Ammon's horn (tissue), 1 donor: ENCODE measurements at places on chromosomes 4 and X.

DNA sequence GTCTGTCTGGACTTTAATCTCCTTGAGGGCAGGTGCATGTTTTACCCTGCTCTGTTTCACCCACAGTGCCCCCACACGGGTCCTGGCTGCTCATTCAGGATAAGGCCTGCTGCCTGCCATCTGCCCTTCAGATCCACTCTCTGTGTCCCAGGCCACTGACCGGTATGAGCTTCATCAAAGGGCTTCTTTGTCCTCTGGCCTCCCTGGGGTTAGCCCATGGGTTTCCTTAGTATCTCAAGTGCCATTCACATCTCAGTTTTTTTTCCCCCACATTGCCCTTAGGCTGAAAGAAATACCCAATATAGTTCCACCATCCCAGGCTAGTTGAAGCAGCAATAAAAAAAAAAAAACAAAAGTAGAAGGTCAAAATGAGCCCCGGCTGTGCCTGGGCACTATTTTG, 9.3 kb downstream of the CD99L2 start:
- peak; percentile 22 for DNase-seq

- DNase-seq = peak; percentile 76
Measured at GRCh38 chr4:13656569-13657405, 29.3 kb upstream of the BOD1L1 start.

GRCh38 chr4:106529348-106530023, 160.9 kb upstream of the GIMD1 start:
- no peak for DNase-seq

- no peak for DNase-seq
Measured at GRCh38 chrX:68571292-68571609, 72.4 kb downstream of the YIPF6 start.

GRCh38 chr4:1356181-1356998, 9.4 kb downstream of the UVSSA start:
- DNase-seq = peak; percentile 63

- DNase-seq = no peak
Measured at GRCh38 chr4:169338241-169338640, 67.5 kb upstream of the SH3RF1 start.

GRCh38 chrX:38403834-38404233, 51.4 kb downstream of the OTC start:
- DNase-seq = no peak

GRCh38 chr4:16000708-16001483, 37.9 kb upstream of the FGFBP2 start:
- no peak for DNase-seq

DNA sequence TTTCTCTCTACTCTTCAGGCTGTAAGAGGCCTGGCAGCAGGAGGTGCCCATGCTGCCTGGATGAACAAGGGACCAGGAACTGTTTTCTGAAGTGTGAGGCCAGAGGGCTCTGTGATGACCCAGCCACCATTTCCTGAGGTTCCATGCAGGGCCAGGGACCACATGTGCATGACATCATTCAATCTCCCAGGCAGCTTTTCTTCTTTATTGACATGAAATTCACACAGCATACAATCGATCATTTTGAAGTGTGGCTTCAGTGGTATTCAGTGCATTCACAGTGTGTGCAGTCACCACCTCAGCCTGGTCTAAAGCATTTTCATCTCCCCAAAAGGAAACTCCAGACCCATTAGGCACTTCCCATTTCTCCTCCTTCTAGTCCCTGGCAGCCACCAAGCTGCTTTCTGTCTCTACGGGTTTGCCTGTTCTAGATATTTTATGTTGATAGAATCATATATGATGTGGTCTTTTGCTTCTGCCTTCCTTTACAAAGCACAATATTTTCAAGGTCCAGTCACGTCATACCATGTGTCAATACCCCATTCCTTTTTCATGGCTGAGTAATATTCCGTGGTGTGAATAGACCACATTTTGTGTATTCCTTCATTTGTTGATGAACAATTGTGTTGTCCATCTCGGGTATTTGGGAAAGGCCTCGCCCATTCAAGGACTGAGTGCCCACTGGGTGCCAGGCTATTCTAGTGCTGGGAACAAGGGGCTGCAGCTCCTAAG, 93.1 kb downstream of the PSAPL1 start:
- no peak for DNase-seq

DNA sequence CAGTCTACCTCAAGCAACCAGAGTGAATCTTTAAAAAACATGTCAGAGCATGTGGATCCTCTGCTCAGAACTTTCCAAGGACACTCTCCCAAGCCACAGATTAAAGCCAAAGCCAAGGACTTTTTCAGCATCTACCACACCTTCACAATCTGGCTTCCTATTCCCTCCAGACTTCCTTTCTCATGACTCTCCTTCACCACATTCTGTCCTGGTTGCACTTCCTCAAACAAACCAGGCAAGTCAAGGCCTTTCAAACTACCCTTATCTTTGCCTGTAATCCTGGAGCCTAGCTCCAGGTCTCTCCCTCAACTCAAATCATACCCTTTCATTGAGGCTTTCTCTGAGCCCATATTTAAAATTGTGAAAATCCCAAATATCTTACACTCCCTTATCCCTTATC, 191.6 kb upstream of the GALNTL6 start:
- peak; percentile 23 for DNase-seq

- no peak for DNase-seq
Measured at GRCh38 chrX:150012647-150013381, 74.5 kb upstream of the EOLA2 start.

DNA sequence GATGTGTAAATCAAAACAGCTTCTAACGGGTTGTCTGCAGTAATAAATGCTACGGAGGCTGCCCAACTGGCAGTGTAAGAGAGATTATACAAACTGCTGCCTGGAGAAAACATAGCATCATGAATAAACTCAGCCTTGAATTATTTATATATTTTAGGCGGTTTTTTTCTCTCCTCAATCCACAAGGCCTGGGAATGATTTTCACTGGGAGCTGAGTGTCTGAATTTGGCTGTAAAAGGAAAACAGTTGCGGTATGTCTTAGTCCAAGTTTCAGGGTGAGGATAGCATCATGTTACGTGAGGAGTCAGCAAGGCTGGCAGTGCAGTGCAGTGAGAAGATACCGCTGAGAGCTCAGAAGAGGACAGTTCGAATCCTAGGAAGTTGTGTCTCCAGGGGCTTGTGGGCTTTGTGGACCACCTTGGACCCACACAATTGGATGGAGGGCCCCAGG, 291.5 kb upstream of the BOD1L1 start:
- peak; percentile 8 for DNase-seq

- DNase-seq = no peak
Measured at GRCh38 chrX:154739952-154740465, 10.9 kb downstream of the GAB3 start.

GRCh38 chr4:113996599-113997177, 17.2 kb upstream of the ARSJ start:
- DNase-seq = no peak

GRCh38 chr4:128061566-128062536, 739 bp downstream of the LARP1B start:
- peak; percentile 62 for DNase-seq

GRCh38 chr4:184359888-184360287, 114.5 kb downstream of the IRF2 start:
- DNase-seq = no peak

DNA sequence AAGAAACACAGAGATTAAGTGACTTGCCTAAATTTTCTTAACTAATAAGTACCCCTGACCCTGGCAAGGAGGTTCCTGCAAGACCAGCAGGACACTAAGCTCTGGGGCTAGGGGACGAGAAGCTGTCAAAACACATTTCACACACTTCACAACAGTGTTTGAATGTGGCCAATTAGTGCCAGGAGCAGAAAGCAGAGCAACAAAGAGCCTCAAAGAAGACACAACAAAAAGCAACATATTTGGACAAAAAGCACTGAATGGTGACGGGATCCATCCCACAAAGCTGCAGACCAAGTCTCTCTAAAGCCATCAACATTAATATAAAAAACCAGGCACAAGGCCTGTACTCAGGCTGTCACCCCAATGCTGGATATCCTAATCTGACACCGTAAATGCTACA, 361.9 kb upstream of the RASGEF1B start:
- no peak for DNase-seq
